Mammary epithelial cell (primary cell): ENCODE measurements at places on chromosomes 4 and X. TPM values are rescaled to one million over a fixed set of nuclear protein-coding genes. Genes with fewer than 3 reads are reported as not detected.

DNA sequence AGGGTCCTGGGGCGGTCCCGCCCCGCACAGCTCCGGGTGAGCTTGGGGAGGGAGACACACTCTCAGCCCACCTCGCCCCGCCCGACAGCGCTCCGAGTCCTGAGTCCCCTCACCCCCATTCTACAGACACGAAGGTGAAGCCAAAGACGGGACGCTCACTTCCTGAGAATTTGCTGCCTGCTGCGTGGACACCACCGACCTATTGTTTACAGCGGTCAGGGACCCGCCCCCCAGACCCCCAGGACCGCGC is 796 bp upstream of the ZNF141 start:
- no peak for DNase-seq

CSN1S1 gene
- total RNA-seq = not detected in 2 replicates

DNA sequence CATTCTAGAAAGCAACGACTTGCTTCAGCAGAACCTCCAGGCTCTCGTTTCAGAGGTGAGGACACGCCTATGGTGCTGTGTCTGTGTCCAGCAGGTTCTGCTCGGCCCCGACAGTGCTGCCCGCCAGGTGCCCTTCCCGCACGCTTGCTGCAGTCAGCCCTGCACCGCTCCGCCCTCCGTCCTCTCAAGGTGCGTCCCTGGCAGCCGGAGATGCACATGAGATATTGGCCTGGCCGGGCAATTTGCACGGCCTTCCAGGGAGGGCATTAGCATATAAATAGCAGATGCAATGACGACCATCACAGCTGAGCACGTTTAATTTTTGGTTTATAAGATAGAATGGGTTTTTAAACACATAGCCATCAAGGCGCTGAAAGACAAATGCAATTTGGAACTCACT is 14.4 kb downstream of the UVSSA start:
- DNase-seq = no peak

DNA sequence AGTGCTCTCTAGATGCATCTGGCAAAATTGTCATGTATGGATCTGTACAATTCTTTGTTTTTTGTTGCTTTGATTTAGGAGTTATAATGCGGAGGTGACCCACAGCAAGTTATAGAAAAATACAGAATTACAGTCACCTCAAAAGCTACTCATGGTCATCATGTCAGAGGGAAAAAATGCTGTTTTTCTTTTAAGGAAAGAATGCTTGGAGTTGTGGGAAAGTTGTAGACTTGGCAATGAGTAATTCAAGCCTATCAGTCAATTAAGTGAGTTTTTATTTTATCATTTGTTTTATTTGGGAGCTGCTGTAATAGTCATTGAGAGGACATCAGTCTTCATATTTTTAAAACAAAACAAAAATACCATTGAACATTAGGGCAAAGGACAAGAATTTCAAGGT is 16.4 kb downstream of the FHL1 start:
- DNase-seq = no peak

CXCL3 gene
- total RNA-seq = 1.3 TPM

DNA sequence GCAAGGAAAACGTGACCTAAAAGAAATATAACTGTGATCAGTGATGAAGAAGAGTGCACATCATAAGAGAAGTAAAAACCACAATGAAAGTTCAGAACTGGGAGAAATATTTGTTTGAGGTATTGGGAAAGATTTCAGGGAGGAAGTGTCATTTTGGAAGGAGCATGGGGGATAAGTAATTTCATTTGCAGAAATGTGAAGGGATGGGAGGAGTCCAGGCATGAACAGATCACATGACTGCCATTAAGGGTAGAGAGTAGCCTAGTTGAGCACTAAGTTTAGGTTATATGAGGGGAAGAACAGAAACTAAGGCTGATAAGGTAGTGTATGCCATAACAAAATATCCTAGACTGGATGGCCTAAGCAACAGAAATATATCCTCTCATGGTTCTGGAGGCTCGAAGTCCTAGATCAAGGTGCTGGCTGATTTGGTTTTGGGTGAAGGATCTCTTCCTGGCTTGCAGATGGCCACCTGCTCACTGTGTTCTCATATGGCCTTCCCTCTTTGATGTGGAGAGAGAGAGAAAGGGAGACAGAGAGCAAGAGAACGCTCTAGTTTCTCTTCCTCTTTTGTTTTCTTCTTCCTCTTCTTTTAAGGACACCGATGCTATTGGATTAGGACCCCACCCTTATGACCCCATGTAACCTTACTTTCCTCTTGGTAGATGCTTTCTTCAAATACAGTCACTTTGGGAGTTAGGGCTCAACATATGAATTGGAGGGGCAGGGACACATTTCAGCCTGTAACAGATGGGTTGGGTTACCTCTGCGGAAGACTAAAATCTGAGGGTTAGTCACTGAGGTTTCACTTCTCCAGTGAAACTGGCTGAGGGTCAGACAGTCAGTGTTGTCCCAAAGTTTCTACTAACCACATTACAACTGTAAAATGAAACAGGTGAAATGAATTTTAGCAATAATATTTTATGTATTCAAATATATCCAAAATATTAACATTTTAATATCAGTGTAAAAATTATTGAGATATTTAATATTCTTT is 77.9 kb downstream of the EGF start:
- no peak for DNase-seq

DNA sequence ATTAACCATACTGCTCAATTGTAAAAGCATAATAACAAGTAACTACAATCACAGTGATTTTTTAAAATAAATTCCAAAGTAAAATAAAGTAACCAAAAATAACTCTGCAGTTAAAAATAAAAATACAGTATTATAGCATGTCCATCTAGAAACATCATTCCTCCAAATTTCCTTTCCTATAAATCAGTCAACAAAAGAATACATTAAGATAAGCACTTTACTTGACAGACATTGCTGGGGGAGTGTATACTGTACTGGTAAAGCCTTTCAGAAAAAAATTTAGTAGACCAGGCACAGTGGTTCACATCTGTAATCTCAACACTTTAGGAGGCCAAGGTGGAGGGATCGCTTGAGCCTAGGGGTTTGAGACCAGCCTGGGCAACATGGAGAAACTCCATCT is 91.1 kb downstream of the LRBA start:
- DNase-seq = no peak

GRCh38 chr4:99324361-99324760 is 3.2 kb upstream of the ADH1B start:
- no peak for DNase-seq

ARHGAP24 gene
- 0.69 and 1.0 TPM in 2 replicates for total RNA-seq
